ENCODE measurements at places on chromosomes 11 and 22.
A peak's percentile ranks its signal among the peaks of the same experiment; 100 is the strongest.

DNA sequence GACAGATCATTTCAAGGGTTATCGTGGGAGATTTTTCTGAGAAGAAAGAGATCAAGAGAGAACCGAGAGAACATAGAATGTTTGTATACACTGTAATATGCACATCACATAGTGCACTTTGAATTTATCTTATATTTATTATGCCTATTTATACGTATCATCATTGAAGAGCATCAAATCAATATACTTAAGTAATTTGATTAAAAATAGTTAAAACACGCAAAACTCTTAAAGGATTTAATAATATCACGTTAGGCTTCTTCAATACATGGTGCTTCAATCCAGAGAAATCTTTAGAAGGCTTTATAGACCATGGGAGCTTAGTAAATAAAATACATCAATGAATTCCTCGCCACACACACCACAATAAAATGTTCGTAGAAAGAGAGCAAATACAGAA is 139.5 kb upstream of the C11orf58 start:
- no peak for DNase-seq

DNA sequence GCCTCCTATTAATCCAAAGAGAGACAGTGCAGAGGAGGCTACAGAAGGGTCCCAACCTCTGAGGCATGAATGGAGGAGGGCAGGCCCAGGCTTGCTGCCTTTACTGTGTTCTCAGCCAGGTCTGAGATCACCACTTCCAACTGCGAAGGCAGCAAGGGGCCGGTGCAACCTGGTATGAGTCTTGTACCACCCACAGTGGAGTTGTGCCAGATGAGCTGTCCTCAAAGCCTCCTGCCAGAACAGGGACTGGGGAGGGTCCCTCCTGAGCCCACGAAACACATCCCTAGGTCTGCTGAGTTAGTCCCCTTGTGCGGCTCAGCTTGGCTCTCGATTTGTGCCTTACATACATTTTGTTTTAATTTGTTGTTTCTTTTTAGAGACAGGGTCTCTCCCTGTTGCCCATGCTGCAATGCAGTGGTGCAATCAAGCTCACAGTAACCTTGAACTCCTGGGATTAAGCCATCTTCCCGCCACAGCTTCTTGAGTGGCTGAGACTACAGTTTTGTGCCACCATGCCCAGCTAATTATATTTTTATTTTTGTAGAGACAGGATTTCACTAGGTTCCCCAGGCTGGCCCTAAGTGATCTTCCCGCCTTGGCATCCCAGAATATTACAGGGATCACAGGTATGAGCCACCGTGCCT is 9.3 kb downstream of the MIF start:
- DNase-seq: no peak

DNA sequence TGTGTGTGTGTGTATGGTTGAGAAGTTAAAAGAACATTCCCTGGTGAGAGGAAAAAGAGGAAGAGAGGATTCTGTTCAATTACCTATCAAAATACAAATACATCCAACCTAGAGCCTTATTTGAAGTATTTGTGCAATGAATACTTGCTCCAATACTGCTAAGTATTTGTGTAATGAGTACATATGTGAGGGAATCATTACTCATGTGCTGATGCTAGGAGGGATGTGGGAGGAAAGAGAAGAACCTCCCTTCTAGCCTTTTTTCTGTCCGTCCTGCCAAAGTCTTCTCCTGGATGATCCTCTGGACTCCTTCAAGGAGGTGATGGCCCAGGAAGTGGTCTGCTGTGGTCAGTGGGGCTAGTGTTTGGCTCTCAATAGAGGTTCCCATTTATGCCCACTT is 36.0 kb upstream of the ACCSL start:
- DNase-seq: no peak

GRCh38 chr11:112835591-112836255 is 125.5 kb upstream of the NCAM1 start:
- DNase-seq: no peak

- peak; percentile 11 for DNase-seq
These were observed 31.5 kb downstream of the TSG101 start for GRCh38 chr11:18495271-18495670.

DNA sequence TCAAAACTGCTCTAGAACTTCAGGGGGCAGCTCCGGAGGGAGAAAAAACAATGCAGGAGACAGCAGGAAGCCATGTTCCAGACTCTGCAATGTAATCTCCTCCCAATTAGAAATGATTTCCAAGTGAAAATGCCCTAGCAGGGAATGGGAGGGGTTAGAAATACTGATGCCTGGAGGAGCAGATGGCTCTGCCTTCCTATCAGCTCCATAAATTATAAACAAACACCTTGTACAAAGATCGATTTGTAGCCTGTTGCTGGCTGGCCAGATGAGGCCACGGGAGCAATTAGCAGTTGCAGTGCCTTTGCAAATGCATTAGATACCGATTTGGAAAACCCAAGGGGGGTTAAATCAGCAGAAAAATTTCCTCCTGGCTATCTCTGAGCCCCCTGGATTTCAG is 46.6 kb upstream of the CHRM4 start:
- DNase-seq: no peak

GRCh38 chr11:100715165-100715761 is 28.2 kb downstream of the ARHGAP42 start:
- DNase-seq: no peak

- DNase-seq: no peak
These were observed 133.7 kb upstream of the SEZ6L start for GRCh38 chr22:26035523-26035922.

- DNase-seq: no peak
These were observed 56.5 kb downstream of the ST3GAL4 start for GRCh38 chr11:126411971-126412381.

DNA sequence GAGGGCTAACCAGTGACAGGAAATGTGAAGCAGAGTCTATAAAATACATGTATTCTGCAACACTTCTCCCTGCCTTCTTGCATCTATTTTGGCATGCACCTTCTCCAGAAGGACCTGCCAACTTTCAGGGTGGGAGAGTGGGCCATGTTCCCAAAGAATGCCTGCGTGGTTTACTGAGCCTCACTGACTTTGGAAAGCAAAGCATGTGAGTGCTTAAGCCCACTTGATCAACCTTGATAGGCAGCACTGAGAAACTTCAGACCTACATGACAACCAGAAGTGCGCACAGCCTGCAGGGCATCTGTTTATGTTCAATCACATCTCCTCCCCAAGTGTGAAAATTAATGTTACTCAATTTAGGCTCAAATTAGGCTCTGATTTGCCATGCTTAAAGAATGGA is 69.2 kb downstream of the AMOTL1 start:
- DNase-seq: no peak

DNA sequence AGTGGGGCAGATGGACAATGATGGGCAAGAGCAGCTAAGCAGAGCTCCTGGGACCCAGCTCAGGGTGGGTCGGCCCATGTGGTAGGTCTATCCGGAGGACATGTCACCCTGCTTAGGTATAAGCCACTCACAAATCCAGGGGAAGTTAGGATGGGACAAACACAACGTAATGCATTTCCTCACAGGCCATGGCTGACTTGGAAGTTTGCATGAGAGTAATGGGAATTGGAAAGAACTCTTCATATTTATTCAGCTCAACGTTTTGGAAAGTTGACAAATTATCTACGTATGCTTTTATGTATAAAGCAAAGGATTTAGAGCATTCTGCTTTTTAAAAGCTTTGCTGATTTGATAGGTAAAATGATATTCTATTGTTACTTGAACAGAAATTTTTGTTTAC is 74.9 kb downstream of the SMCO4 start:
- DNase-seq: no peak

DNA sequence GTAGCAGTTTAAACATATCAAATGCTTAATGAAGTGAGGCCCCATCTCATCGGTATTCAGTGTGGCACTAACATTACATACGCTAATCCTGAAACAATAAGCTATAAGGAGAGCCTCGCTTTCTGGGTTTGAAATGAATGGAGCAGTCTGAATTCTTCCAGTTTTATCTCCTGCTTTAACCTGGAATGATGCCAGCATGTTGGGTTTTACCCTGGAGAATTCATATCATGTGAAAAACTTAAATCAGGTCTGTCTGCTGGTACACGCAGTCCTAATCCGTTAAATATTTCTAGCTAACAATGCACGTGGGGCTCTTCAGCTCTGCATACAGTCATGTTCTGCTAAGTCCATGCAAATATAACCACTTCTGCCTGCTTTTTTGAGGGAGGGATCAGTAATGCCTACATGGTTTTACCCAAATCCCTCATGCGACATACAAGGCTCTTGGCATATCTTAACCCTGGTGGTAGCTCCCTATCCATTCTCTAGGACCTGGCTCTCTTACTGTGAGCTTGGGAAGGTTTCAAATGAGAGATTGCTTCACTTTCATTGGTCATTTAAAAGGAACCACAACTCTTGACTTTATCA is 92.7 kb downstream of the COMMD9 start:
- no peak for DNase-seq

GRCh38 chr22:45785458-45785857 is 113.8 kb downstream of the ATXN10 start:
- DNase-seq: no peak

DNA sequence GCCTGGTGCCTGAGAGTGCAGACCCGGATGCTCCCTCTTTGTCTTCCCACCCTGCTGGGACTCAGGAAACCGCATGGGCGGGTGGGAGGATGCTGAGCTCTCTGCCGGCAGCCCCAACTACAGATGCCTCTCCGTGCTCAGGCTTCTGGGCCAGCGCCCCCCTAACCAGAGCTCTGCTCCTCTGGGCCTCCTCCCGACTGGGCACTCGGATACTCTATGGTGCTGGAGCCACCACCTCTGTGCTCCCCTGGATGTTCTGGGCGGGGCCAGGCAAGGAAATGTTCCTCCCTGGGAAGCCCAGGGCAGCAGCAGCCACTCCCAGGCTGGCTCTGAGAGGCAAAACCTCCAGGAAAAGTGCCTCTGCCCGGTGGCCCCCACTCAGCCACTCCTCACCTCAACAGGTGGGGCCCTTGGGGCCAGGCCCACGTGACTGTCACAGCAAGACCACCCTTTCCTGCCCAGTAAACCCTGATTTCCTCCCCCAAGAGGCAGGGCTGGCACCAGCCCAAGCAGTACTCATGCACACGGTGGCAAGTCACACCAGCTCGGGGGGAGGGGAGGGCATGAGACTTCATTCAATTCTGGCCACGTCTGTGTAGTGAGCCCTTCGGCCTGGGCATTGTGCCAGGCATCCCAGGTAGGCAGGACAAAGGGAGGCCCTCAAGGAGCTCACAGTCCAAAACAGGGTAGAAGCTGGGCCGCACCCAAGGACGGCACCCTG is 54.7 kb upstream of the TCF20 start:
- no peak for DNase-seq

Measured in GM12865 (cell line).